Stimulated activated CD8-positive, alpha-beta memory T cell treated with anti-CD3 and anti-CD28 coated beads, Interleukin-15, amount 100 ng/mL, for 24 hours (primary cell): ENCODE measurements at places on chromosomes 1 and 21.
A peak's percentile ranks its signal among the peaks of the same experiment; 100 is the strongest.

GRCh38 chr1:111597426-111597825 is 22.2 kb upstream of the RAP1A start:
- DNase-seq, result no peak

DNA sequence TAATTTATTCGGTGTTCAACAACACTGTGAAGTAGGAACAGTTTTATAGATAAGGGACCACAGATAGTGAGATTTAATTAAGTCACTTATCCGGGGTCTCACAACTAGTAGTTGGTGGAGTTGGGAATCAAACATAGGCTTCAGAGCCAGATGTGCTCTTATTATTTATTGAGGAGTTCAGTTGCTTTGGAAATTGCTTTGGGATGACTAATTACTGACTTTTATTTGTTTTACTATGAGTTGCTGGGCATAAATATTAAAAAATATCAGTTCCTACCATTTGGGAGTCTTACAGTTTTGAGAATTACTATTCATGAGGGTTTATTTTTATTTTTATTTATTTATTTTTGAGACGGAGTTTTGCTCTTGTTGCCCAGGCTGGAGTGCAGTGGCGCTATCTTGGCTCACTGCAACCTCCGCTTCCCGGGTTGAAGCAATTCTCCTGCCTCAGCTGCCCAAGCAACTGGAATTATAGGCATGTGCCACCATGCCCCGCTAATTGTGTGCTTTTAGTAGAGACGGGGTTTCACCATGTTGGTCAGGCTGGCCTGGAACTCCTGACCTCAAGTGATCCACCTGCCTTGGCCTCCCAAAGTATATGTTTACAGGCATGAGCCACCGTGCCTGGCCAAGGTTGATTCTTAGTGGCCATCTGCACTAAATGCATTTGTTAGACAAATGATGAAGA is 27.7 kb downstream of the THRAP3 start:
- no peak for DNase-seq

GRCh38 chr1:147542569-147542897 is 1.2 kb downstream of the BCL9 start:
- DNase-seq, result no peak

- DNase-seq, result no peak
Measured at GRCh38 chr1:77348549-77348948, 66.7 kb downstream of the AK5 start.

DNA sequence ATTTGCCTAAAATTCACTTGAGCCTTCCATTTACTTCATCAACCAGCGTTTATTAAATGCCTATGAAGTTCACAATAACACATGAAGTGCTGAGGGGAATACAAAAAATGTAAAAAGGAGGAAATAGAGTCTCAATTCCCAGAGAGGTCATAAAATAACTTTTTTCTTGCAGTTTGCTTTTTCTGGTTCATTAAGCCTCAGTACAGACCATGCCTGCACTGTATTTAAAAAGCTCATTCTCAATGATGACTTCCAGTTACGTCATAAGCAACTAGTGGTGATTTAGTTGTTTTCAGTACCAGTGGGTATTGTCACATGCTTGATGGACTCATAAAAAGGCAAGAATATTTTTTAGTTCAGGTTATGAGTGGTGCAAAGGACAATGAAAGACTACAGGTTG is 160.1 kb upstream of the UBE2U start:
- no peak for DNase-seq

DNA sequence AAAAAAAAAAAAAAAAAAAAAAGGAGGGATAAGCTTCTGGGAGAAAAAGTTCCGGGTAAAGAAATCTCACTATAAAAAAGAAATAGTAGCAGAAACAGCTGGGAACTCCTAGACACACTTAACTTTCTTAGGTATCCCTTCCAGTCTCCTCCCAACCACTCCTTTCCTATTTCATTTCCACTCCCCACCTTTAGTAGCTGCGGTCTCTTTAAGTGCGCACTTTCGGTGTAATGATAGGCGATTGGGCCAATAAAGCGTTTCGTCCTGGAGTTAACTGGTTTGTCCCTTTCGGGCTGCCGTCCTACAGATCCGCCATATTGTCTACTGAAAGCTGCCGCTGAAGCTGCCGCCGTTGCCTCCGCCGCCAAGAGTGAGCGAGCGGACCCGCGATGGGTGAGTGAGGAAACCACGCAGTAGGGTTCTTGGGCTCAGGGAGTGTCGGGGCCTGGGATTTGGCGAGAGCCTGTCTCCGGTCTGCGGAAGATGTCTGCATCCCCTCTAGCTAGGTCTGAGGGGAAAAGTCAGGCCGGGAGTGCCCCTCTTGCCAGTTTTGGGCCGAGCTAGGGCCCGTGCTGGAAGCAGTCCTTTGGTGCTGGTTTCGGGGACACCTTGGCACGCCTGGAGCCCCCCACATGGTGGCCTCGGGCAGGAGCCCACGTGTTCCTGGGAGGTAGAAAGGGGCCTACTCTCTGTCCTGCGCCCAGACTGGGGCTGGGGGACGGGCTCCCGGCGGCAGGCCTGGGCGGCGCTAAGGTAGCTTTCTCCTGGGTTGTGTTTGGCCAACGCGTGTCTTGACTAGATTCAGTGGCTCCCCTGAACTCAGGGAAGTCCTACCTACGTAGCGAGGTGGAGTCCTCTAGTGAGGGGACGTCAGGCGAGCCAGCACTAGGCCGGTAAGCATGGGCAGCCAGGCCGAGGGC is at the start of gene KPNA6:
Gene KPNA6, plus strand, starts transcription at position 315 of the 920 bp plus-strand sequence. Its CDS starts 75 bp downstream, at position 390.
- peak; percentile 58 for DNase-seq

DNA sequence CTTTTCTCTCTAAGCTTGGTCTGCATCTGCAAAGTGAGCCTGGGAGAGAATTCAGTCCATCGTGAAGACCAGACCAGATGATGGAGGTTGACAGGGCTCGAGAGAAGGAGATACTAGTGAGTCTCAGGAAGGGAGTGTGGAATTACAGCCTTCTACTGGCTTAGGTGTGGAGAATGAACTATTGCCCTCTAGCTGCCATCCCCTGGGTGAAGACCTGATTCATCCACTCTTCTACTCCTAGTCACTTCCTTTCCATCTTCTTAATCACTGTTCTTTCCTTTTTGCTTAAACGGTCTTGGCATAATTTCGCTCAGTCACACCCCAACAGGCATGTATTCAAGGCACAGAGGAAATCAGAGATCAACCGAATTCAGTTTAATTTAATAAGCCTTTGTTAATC is 34.0 kb upstream of the HSD17B7 start:
- no peak for DNase-seq

GRCh38 chr1:210698661-210699060 is 370.0 kb downstream of the HHAT start:
- no peak for DNase-seq

- DNase-seq, result no peak
Measured at GRCh38 chr1:213861841-213862240, 125.9 kb upstream of the PROX1 start.

DNA sequence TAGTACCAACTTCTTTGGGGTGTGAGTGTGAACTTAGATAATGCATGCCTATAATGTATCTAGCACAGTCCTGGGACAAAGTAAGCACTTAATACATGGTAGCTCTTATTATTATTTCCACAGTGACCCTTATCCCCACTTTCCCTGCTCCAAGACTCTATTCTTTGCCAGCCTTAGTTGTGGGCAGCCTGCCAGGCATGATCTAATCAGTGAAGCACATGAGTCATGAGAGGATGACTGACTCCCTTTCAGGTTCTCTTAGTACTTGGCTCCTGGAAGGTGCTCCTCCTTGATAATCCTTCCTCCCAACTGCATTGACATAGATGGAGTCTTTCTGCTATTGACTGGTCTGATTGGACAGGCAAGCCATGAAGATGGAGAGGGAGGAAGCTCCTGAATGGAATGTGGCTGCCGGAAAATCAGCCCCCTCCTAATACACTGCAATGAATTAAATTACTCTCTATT is 17.4 kb upstream of the GNG12 start:
- no peak for DNase-seq

GRCh38 chr1:66393586-66394287 is 140.2 kb upstream of the SGIP1 start:
- no peak for DNase-seq

GRCh38 chr1:203180611-203181330 is 5.1 kb upstream of the MYBPH start:
- no peak for DNase-seq

- no peak for DNase-seq
Measured at GRCh38 chr1:178973652-178974101, 52.0 kb upstream of the FAM20B start.

DNA sequence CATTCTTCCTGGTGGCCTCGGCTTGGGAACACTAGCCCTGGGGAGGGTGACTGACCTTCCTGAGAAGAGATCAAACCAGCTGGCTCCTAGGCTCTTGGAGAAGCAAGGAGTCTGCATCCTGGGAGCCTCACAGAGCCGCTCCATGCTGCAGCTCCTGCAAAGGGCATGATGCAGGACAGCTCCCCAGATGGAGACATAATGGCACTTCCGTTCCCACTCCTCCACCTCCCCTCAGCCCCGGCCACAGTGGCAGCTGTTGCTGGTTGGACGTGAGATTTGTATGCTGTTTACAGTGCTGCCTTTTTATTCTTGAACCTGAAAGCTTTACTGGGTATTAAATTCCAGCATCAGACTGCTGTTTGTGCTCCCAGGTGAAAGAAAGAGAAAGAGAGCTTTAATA is 83.7 kb upstream of the CTTNBP2NL start:
- no peak for DNase-seq

DNA sequence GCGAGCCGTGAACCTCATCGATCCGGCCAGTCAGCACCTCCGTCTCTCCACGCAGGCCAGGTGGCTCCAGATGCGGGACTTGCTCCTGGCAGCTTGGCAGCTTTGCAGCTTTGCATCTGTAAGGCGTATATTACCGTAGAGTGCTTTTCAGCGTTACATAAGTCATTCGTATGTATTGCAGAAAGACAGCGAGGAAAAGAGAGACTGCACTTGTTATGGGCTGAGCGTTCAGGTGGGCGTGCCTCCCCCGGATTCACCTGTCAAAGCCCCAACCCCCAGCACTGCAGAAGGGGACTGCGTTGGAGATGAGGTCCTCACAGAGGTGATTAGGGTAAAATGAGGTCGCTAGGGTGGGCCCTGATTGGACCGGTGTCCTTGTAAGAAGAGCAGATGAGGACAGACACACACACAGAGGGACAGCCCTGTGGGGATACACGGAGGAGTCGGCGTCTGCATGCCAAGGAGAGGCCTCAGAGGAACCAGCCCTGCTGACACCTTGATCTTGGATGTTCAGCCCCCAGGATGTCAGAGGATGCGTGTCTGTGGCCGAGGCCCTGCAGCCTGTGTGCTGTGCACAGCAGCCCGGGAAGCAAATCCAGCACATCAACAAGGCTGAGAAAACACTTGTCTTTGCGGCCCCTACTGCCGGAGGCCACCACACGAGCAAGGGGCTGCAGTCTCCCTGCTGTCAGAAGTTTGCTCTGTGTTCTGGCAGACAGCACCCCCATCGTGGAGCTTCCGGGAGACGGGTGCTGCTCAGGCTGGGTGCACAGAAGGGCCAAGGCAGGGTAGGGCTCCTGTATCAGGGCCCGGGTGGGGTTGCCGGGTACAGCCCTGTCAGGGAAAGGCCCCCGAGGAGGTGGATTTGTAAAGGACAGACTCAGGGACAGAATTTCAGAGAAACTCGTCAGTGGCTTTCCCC is 10.9 kb upstream of the AGPAT3 start:
- DNase-seq, result no peak
